ENCODE measurements at places on chromosomes 3 and 15.

DNA sequence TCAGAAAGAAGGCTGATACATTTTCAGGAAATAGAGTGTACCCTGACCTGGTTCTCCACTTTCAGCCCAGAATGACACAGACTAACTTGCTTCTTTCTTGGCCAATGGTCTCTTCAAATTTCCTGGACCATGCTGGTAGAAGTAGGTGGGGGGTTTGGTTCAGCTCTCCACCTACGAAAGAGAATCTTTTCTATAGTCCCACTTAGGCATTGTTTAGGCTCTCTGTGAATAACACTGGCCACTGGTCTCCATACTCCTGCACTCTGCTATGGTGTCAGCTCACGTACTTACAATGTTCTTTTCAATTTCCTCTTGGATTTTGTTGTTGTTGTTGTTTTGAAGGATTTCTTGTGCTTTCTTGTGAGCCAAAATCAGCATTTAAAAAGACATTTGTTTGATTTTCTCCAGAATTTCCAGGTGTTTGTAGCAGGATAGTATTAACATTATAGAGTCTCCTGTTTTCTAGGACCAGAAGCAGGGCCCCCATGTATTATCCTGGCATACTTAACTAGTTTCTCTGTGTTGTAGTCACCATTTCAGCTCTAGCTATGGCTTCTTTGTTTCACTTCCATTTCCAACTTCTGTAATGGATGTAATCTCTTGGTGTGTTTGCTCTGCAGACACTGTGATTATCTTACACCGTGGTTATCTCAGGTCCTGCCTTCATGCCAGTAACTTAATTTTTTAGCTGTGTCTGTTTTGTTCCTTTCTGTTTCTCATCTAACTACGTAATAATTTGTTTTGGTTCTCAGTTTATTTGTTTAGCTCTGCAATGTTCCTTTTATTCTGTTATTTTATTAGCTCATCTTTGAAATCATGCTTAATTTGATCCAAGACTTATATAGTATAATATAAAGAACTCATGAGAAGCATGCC is 61.4 kb downstream of the CHRNA7 start:
- DNase-seq = no peak

GRCh38 chr3:12797124-12797891 is 828 bp downstream of the CAND2 start:
- no peak for DNase-seq

DNA sequence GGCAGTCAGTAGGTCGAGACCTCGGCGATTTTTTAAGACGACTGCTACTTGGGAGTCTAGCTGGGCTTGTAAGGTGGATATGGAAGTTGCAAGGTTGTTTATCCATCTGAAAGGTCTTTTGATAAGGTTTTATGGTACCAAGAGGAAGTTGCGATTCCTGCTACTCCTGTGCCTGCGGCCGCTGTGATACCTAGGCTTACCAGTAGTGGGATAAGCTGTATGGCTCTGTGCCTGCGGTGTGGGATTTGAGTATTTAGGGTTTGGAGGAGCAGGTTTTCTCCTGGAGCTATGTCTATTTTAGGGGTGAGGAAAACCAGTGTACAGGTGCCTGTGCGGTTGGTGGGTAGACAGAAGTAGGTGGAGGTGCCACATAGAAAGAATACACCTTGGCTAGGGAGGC is 1059.8 kb downstream of the SI start:
- DNase-seq = no peak

GRCh38 chr3:78506581-78507195 is 1261.1 kb downstream of the ROBO1 start:
- DNase-seq = no peak

DNA sequence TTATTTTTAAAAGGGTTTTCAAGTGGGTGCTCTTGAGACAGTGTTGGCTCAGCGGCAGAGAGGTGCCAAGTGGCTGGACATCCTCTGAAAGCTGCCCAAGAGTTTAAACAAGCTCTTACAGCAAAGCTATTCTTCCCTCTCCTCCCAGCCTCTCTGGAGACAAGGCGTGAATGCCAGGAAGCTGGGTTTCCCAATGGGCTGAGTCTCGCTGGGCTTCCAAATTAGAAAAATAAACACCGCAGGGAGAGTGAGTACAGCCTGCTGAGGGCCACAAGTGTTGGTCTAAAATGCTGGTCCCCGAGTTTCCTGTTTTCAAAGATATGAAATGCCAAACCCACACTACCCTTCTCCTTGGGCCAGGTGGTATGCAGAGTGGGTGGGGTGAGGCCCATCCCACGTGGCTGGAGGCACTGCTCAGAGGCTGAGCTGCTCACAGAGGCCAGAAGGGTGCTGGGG is 36.4 kb downstream of the ZDHHC3 start:
- peak; percentile 25 for DNase-seq

- no peak for DNase-seq
Observed at GRCh38 chr3:129558772-129559564, 16.0 kb downstream of the H1-8 start.

DNA sequence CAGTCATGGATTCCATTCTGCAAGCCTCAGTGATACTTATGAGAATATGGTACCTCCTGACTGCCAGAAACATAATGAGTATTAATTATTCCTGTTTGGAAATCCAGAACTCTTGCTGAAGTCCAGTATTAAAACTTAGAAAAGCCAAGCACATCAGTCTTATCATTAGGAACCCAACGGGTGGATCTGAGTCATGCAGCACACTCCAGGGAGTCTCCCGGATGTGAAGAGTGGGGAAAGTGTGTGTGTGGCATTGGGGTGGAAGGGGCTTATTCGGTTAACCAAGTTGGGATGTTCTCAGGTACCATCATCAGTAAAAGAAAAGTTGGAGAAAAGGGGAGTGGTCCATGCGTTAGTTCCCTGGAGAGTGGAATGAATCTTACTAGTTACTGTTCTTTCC is 181.1 kb downstream of the PLCL2 start:
- no peak for DNase-seq

DNA sequence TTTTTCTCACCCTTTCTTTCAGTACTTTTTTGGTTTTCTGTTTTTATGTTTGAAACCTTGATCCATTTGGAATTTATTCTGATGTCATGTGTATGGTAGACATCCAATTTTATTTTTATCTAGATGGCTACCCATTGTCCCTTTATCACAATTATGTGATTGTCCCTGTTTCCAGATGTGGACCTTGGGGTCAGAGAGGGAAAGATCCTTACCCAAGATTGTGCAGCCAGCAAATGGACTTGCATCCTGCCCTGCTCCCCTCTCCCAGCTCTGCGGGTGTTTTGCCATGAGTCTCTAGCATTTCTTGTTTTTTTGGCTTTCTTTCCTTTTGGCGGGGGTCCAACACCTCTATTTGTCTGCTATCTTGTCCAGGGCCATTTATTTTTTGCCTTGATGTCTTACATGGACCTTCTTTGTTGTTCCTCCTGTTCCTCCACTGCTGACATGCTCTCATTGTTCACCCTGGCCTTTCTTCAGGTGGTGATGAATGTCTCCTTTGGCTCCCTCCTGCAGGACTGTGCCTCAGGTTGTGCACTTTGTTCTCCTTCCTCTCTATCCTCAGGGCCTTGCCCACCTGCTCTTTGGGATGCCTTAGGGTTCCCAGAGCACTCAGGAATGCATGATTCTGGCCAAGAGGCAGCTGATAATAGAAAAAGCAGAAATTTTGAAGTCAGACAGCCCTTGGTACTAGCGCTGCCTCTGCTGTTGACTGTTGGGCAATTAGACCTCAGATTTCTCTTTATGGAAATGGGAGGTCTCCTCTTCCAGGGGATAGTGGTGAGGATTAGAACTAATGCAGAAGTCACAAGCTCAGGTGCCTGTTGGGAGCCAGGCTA is 84.3 kb downstream of the EEFSEC start:
- DNase-seq = no peak

- no peak for DNase-seq
Observed at GRCh38 chr3:125602752-125603649, 7.7 kb upstream of the OSBPL11 start.

Measured in hippocampal formation (tissue), 2 donors.